ENCODE measurements at places on chromosomes 3 and 15.

GRCh38 chr15:85316244-85316934 lies 64.0 kb upstream of the AKAP13 start:
- DNase-seq: peak; percentile 23

- DNase-seq: no peak
Measured at GRCh38 chr3:180048103-180048502, 11.4 kb upstream of the PEX5L start.

DNA sequence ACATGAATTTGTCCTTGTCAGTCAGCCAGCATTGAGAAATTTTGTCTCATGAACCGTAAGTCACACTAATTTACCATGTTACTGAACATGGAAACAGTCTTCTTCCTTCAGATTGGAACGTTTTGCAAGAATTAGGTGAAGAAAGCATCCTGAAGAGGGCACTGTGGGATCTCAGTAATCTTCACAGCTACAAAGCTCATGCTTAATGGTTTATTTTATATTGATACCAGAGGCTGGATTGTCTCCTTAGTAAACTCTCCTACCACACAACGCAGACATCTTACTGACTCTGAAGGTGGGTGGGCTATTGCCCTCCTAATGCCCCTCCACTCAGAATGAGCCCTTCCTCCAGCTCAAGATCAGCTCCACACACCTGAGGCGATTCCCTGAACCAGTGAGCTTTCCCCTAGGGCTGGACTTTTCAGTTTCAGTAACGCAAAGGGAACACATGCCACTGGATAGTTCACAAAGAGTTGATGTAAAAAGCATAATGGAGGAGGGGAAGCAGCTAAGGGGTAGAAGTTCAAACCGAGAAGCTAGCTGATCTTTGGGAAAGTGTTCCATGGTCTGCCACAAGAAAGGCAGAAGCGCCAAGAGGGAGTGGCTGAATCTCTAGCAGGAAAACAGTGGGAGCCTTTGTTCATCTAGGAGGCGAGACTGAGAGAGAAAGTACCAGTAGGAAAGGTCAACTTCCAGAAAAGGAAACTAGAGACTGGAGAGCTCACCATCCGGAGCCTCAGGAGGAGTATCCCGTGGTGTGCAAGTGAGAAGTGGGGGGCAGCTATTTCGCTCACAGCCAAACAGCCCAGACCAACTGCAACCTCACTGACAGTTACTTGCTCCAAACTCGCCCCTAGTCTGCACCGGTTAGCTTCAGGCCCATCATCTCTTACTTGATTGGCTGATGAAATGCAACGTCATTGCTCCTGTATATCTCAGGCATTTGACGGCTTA lies at the start of gene SLC9C1:
SLC9C1 (minus strand) TSS at position 849 of the 954 bp plus-strand sequence. CDS start 7,425 bp downstream, outside the sequence.
- DNase-seq: peak; percentile 22

- DNase-seq: no peak
Measured at GRCh38 chr3:143203848-143204247, 84.3 kb downstream of the CHST2 start.

- no peak for DNase-seq
Measured at GRCh38 chr3:149247008-149247710, 25.5 kb upstream of the CP start.

DNA sequence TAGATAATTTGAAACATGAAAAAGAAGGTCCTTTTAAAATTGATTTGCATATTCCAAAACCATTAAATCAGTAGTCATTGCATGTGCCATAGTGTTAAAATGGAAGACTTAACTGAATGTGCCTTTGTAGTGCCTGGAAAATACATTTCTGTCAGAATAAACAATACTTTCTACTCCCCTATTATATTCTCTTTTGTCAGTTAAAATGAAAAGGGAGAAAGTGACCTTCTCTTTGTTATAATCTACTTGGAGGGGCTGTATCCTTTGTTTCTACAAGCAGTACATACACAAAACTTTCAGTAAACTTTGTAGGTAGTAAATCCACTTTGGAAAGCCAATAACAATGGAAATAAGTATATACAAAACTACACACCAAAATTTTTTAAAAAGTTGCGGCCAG lies 189.5 kb downstream of the NLGN1 start:
- DNase-seq: no peak

- no peak for DNase-seq
Measured at GRCh38 chr3:53824795-53825194, 21.4 kb downstream of the CHDH start.

- DNase-seq: no peak
Measured at GRCh38 chr3:2661078-2661477, 449.1 kb downstream of the IL5RA start.

- DNase-seq: no peak
Measured at GRCh38 chr3:108488631-108489030, 21.8 kb downstream of the MYH15 start.

GRCh38 chr3:77563012-77563411 lies 523.1 kb downstream of the ROBO2 start:
- DNase-seq: no peak

GRCh38 chr3:194631696-194632095 lies 1.5 kb downstream of the TMEM44 start:
- no peak for DNase-seq
